CD4-positive, alpha-beta T cell treated with Interleukin-4 for 4 hours (primary cell): ENCODE measurements at places on chromosomes 2 and 18.

GRCh38 chr2:223647258-223647952, 45.2 kb upstream of the SCG2 start:
- no peak for DNase-seq

DNA sequence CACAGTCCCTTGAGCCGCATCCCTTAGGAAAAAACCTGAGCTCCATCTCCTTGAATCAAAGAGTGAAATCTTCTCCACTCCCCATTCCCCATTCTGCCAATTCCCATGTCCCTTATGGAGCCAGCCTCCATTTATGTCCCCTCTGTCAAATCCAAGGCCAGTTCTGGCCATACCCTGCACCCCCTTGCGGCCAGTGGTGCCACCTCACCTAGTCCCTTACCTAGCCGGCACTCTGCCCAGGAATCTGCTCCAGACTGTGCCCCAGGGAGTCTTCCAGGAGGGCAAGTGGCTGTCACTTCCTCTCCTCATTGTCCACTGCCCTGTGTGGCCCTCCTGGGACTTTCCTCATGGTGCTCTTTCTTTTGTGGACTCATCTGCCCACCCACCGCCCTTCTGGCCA, 195.4 kb upstream of the RMP24 start:
- no peak for DNase-seq

DNA sequence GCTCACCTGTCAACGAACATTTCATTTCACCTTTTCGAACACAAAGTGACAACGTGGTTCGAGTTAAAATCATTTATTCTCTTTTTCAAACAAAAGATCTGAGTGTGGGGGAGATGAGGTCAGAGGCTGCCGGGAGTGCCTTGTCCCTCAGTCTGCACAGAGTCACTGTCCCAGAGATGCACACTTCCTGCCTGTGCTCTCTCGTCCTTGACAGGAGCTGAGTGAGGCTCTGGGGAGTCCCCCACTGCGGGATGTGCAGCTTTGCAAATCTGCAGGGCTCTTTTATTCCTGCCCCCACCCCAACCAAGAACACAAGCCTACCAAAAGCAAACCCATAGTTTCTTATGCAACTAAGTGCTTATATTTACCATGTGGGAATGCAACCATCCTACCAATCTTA, 497.8 kb downstream of the EIPR1 start:
- DNase-seq: no peak

DNA sequence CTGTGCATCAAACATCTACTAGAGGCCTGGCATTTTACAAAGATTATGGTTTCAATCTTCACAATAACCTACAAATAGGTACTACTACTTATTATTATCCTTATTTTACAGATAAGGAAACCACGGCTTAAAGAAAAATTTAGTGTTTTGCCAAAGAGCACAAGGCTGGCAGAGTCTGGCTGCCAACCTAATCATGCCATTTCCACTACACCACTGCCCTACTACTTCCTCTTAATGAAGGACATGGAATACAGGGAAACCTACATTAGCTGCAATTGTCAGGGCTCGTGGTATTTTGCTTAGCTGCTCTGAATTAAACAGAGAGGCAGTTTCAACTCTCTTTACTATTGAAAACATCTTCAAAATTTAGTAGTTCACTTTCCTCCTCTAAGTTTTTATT, 5.9 kb downstream of the MBOAT2 start:
- no peak for DNase-seq

- no peak for DNase-seq
Measured at GRCh38 chr2:55775828-55776227, 82.2 kb upstream of the PNPT1 start.
